ENCODE measurements at places on chromosomes 5 and 9.

DNA sequence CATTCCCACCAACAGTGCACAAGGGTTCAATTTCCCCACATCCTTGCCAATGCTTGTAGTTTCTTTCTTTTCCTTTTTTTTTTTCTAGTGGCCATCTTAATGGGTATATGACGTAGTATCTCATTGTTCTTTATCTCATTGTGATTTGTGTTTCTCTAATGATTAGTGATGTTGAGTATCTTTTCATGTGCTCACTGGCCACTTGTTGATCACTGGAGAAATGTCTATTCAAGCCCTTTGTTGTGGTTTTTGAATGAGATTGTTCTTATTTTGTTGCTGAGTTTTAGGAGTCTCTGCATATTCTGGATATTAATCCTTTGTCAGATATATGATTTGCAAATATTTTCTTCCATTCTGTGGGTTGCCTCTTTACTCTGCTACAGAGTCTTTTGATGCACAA lies 1.6 kb upstream of the TMED9 start:
- no peak for DNase-seq

DNA sequence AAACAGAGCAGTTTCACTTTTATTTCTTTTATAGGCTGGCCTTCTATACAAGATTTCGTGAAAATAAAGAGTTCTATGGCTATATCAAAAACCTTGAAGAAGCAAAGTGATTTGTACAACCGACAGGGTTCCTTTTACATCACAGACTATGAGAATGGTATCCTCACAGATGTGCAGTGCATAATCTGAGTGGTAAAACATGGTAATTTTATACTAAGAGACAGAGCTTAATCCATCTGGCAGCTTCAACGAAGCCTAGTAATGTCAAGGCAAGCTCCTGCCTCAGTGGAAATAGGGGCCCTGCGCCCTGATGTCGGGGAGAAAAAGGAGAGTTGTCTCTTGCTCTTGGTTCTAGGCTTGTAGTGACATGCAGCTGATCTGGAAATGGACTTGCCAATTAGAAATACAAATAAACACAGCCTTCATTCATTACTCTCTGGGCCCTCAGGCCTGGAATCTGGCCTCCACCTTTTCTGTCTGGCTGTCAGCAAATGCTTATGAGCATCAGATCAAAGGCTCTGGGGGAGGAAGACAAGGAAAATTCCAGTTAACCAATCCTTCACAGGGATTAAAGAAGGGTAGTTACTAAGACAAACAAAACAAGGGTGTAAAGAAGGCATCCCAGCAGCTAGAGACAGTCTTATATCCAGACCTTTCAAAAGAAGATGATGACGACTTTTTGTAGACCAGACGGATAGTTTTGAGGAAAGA lies 33.6 kb upstream of the TRIM32 start:
- DNase-seq = no peak

GRCh38 chr9:98172604-98173003 lies 19.8 kb downstream of the CORO2A start:
- no peak for DNase-seq

DNA sequence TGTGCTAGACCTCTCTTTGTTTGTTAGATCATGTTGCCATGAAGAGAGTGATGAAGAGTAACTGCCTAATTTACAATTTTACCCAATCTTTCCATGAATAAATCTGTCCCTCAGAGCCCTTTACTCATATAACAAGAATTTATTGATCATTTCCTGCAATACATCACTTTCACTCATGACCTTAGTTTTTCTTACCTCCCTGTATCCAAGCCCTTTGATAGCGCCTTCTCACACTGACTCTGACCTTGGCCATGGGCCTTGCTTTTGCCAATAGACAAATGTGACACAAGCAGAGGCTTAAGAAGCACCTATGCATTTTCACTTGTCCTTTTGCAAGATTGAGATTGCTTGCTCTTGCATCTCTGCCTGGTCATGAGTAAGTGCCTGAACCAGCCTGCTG lies 288.1 kb downstream of the NNT start:
- DNase-seq = no peak

DNA sequence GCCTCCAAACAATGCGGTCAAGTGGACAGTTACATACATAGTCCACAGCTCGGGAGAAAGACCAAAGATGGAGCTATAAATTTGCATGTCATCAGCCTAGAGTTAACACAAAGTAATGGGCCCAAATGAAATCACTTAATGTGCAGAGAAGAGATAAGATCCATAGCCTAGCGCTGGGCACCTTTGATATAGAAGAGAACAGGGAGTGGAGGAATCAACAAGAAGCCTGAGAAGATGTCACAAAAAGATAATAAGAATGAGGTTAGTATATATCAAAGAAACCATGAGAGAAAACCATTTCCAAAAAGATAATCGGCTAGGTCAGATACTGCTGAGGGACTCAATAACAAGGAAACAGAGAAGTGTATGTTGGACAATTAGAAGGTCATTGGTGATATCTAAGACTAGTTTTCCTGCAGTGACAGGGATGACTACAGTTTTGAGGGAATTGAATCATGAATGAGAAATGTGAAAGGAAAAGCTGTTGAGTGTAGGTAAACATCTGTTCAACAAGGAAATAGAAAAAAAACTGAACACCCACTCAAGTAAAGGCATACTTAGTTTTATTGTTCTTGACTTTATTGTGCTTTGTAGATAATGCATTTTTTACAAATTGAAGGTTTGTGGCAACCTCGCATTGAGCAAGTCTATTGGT lies 68.7 kb upstream of the CDH6 start:
- DNase-seq = no peak

DNA sequence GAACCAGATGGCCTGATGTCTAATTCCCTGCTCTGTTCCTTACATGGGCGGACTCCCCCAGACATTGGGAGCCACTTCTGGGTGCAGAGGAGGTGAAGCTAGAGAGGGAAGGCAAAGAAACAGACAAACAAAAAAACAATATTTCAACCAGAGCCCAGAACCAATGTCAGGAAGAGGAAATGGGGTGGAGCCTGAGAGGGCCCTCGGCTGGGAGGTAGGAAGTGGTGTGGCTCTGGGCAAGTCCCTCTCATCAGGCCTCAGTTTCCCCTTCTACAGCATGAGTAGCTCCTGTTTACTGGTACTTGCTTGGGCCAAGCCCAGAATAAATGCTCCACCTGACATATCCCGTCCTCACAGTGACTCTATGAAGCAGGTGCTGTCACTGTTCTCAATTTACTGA lies 11.1 kb downstream of the SH2D3C start:
- peak; percentile 44 for DNase-seq

DNA sequence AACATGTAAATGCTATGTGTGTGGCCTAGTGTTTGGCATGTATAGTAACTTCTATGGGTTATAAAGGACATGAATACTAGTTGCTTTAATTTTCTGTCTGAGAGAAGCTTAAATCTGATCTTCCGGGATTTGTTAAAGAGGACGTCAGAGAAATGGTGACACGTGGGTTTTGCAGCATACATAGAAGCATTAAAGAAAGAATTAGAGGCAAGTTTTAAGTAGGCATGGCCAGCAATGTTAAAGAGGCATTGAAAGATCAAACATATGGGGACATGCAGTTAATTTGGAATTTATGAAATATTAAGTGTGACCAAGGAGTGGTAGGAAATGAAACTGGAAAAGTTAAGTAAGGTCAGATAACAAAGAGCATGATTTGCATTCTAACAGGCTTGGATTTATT lies 311.4 kb upstream of the RIOK2 start:
- no peak for DNase-seq

DNA sequence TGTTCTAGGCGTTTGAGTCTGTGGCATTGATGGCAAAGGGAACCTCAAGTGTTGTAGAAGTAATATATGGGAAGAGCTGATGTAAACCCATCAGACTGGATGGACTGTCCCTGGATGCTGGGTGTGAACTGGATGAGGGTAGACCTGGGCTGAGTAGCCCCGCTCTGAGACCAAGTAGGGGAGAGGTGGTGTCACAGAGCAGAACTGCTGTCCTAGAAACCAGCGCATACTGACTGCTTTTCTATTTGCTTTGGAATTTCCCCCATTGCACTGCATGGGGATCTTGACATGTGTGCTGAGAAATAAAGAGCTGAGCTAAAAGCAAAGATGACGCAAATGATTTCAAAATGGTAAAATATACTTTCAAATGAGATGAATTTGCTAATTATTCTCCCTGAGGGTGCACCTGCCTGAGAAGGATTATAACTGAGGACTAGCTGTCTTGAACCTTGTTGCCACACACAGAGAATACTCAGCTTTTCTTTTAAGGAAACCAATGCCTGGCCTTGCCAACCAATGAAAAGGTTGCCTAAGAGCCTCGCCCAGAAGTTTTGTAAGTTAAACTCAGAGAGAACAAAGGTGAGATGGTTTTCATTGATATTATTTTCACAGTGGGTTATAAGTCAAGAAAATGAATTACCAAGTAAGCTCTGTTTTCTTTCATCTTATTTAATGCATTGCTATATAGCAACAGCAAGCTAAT lies 44.8 kb downstream of the NIM1K start:
- no peak for DNase-seq

DNA sequence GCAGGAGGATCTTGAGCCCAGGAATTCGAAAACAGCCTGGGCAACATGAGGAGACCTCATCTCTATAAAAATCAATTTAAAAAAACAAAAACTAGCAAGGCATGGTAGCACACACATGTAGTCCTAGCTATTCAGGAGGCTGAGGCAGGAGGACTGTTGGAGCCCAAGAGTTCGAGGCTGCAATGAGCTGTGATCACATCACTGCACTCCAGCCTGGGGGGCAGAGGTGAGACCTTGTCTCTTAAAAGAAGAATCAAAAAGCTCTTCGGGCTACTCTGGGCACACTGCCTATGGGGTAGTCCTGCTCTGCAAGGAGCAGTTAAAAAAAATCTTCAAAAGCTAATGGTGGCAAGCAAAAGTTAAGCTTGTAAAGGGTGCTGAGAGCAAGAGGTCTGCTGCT lies 23.5 kb downstream of the SKP1 start:
- DNase-seq = peak; percentile 17

- no peak for DNase-seq
These were observed 10.5 kb downstream of the PTTG1 start for GRCh38 chr5:160432196-160432595.

- DNase-seq = no peak
These were observed 216.4 kb upstream of the CYLC2 start for GRCh38 chr9:102778746-102779145.

GRCh38 chr5:103804711-103805110 lies 242.1 kb upstream of the NUDT12 start:
- DNase-seq = no peak

DNA sequence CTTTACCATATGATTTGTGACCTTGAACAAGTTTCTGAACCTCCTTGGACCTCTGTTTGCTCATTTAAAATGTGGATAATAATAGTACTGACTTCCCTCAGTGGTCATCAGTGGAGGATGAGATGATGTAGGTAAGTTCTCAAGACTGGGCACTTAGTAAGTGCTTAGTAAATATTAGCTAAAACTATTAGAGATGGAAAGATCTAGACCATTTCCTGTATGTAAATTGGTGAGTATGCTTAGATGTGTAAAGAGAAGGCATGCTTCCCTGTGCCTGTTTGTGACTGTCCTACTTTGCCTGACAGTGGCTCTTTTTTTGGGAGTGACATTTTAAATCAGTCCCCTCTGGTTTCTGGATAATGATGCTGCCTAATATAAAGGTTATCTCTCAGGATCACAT lies 288.1 kb downstream of the GABRB2 start:
- no peak for DNase-seq

GRCh38 chr9:37309136-37309535 lies 113.4 kb upstream of the GRHPR start:
- peak; percentile 52 for DNase-seq

GRCh38 chr9:119053070-119053469 lies 316.2 kb downstream of the BRINP1 start:
- DNase-seq = no peak

DNA sequence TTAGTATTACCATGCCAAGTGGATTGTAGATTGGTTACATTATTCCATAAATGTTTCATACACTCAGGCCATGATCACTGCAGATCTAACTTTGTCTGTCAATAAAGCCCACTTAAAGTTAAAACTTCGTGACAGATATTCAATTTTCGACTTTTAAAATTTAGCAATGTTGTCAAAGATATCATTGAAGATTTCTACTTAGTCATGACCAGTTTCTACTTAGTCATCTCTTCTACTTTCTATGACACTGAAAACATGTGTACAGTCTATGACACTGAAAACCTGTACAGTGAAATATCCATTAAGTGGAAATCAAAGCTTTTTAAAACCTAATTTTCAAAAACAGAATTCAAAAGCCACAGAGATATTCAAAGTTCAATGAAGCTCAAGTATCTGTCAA lies 258.2 kb downstream of the MCTP1 start:
- DNase-seq = no peak

DNA sequence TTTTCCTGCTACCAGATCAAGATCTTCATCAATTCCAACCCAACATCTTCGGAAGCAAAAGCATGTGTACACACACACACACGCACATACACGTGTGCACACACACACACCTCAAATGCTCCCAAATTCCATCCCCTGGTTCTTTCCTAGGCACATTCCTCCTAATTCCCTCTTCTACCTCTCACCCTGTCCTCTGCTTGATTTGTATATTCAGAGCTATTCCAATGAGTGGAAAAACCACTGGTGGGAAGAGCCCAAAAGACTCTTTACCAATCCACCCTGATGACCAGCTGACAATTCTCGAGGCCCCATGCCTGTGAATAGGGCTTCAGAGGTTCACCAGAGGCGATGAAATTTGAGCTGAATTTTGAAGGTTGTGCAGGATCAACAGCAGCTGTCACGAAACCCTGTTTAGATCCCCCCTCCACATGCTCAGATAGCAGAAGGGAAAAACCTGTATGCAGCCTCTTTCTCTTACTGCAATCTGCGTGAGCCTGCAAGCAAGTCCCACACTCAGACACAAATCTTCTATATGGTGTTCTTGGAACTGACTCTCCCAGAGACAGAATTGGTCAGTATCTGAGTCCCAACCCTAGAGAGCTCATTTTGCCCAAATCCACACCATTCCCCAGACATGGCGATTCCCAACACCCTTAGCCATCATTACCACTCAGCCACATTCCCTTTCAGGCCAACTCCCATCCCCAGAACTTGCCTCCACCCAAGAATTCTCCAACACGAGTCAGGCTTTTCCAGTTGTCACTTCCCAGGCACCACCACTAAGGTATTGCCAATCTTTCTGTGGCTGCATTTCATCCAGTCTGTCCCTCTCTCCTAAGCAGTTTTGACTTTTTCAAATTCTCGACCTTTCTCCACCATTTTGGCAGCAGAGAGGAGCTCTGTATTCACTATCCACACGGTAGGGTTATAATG lies 4.3 kb upstream of the TRIO start:
- DNase-seq = no peak

DNA sequence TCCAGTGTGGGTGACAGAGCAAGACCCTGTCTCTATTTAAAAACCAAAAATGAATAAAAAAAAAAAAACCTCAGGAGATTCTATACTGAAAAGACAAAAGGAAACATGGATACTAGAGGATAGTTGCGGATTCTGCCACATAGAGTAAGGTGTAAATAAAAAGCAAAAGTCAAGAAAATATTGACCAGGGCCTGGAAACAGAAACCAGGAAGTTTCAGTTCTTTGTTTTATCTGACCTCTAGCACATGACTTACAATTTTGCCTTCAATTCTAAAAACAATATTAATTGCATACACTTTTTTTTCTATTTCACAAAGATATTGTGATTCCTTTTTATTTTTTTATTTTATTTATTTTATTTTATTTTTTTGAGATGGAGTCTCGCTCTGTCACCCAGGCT lies 96.2 kb upstream of the NMUR2 start:
- no peak for DNase-seq
